ENCODE measurements at places on chromosomes 2 and 18.

DNA sequence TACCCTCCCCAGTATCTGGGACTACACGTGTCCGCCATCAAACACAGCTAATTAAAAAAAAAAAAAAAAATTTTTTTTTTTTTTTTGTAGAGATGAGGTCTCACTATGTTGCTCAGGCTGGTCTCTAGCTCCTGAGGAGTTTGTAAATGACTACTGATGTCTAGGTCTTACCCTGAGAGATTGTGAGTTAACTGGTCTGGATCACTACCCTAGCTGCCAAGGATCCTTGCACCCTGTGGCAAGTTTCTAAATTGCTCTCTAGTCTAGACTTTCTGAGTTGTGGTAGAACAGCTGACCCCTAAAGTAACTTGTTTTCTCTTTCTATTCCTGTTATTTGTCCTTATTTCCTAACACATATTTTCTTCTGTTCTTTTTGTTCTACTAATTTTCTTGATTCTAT lies 44.5 kb downstream of the ABHD3 start:
- no peak for DNase-seq

DNA sequence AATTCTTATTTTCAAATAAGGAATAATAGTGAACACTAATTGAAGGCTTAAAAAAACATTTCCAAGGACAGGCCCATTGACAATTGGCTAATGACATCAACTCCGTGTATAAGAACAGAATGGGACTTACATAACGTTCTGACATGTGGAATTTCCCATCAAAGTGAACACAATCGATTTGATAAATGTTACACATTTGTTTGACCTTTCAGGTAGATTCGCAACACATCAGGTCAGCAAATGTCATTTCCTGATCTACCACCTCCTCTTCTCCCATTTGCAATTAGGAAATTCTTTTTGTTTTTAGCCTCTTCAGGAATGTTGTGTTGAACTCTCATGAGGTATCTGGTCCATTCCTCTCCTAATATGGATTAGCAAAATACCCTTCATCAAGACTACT lies 292.9 kb upstream of the SLC14A2 start:
- no peak for DNase-seq

- DNase-seq = no peak
These were observed 216.4 kb upstream of the OSR1 start for GRCh38 chr2:19574778-19575260.

- DNase-seq = no peak
These were observed 3.0 kb downstream of the CLEC4F start for GRCh38 chr2:70817284-70817954.

DNA sequence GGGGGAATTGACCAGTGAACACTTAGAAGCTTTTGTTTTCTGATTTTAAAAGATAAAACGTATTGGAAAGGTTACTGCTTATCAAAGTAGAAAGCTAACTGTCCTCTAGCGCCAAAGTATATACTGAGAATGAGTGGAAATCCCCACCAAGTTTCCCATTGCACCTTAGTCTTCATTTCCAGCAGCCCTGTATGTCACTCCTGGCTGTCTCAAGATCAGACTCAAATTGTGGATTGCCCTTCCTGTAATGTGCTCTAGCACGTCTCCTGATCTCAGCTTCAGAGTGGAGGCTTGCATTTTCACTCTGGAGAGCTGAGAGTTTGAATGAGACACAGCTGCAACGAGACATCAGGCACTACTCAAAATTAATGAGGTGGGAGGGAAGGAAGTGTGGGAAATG lies 26.6 kb downstream of the MFF start:
- no peak for DNase-seq

- DNase-seq = no peak
These were observed 193.4 kb downstream of the NBAS start for GRCh38 chr2:15367715-15368114.

DNA sequence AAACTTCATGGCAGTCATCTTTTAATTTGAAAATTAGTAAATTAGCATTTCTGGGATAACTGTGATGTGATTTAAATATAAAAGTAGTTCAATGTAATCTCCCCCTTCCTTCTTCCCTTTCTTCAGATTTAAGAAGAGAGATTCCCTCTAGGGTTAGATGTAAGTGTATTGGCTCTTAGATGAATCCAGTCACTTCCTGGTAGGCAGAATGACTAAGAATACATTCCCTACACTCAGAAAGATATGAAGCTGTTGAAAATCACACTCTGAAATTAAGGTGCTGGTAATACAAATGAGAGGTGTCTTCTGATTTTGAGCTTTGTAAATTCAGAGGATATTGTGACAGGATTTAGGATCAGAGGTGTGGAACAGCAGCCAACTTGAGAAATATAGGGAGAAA lies 71.6 kb downstream of the TDRD15 start:
- DNase-seq = no peak

GRCh38 chr2:170433448-170433847 lies 255.5 kb downstream of the MYO3B start:
- no peak for DNase-seq

DNA sequence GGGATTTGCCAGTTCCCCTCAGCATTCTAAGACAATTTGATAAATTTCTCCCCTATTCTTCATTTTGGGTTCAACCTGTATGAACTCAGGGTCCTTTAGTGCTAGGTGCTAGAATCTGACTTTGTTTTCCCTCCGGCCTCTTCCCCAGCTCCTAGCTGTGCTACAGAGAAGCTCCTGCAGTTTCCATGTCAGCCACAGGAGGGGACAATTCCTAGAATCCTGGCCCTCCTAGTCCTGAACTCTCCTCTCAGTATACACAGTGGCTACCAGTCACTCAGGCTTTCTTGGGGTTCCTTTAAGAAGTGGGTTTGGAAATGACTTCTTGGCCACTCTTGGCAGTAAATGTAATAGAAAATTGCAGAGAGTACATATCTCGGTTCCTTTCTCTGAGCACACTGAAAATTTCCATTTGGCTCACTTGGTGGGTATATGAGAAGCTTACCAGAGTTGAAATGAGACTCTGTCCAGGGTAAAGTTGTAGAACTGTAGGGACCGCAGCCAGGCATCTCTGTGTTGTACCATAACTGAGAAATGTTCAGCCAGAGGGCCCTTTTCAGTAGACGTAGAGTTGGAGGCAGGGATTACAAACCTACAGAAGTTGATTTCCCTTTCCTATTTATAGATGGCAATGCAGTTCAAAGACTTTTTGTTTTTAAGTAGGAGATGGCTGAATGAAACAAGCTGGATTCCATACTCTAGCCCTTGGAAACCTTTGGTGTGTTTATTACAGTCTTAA lies 5.0 kb upstream of the CHST10 start:
- DNase-seq = no peak

- no peak for DNase-seq
These were observed 57.4 kb upstream of the EPHA4 start for GRCh38 chr2:221629468-221629867.

DNA sequence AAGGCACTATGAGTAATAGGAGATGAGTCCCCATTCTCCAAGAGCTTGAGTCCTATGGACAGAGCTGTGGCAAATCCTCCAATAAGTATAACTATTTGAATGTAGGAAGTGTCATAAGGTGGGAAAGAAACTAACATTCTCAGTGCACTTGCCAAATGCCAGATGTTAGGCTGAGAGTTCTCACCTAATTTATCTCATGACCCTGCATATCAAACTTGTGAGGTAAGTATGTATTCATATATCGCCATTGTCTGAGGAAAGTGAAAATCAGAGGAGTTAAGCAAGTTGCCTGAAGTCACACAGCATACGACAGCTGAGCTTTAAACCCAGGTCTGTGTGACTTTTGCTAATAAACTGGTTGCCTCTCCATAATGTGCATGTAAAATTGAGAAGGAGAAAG lies 169.5 kb downstream of the TTC32 start:
- DNase-seq = no peak

- DNase-seq = no peak
These were observed 74.4 kb downstream of the SOX11 start for GRCh38 chr2:5766561-5766960.
